GM03348 (cell line): ENCODE measurements at places on chromosomes 1 and 21.
A peak's percentile ranks its signal among the peaks of the same experiment; 100 is the strongest.

GRCh38 chr1:3192361-3192760, 123.4 kb downstream of the PRDM16 start:
- no peak for DNase-seq

DNA sequence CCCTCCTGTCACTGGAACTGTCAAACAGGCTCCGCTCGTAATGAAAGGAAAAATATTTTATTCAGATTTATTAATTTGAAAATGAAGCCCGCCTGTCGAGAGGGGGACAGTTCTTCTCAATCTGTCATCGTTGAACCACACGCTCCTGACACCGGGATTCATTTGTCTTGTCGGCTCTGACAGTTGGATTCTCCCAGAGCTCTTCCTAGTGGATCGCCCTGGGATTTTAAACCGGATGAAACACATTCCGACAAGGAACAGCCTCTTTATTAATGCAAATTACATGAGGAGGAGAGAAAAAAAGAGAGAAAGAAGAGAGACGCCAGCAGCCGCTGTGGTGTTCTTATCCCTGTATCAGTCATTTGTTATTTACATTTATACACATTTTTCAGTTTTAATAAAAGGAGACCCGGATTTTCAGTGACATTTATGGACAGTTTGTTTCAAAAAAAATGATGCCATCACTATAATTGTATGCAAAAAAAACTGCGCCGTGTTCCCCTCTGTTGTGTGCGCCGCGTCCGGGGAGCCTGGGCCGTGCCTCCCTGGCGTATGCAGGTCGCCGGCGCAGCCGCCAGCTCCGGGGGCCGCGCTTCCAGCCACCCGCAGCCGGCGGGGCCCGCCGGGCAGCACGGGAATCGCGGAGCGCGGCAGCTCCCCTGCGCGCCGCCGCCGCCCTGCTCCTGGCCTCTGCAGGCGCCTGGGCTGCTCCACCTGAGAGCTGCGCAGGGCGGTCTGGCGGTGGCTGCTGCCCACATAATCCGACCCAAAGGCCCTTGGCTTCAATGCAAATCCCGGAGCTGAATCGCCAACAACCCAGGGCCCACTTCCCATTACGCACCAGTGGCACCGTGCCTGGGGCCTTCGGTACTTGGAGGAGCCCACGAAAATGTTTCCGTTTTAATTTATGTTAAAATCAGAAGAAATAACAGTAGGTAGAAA, 237.9 kb upstream of the PBX1 start:
- peak; percentile 68 for DNase-seq

- DNase-seq: peak; percentile 60
Measured at GRCh38 chr1:33762109-33762830, 101.6 kb upstream of the HMGB4 start.

DNA sequence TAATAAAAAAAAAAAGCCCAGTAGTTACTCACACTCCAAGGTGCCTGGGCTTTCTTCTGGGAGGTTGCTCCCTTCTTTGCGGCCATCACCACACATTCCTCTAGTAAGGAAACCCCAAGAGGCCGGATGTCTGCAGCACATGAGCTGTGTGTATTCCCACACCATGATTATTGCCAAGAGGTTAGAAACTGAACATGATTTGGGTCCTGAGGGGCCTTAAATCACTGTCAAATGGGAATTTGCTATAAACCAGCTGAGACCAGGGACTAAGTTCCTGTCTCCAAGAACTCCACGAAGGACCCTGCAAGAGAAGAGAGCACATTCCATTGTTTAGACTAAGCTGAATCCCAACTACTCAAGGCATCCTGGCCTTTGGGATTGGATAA, 85.3 kb upstream of the SSX2IP start:
- no peak for DNase-seq

GRCh38 chr1:51420867-51421627, 90.7 kb upstream of the TTC39A start:
- no peak for DNase-seq

GRCh38 chr1:8712413-8713231, 104.8 kb downstream of the RERE start:
- DNase-seq: peak; percentile 62

GRCh38 chr1:61094677-61095469, 12.5 kb downstream of the NFIA start:
- no peak for DNase-seq

DNA sequence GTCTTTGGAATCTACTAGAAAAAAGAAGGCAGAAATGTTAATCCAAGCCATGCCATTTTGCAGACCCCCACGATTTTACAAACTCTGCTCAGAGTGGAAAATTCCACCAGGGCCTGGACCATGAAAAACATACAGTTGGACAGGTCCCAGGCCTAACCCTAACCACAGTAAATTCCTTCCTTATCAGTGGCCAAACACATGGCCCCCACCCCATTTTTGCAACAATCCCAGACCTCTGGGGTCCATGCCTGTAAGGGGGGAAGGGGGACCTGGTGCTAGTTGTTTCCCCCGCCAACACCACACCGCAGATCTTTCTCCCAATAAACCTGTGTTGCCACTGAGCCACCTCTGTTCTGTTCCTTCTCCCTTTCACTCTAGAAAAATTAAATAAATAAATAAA, 1352.7 kb downstream of the AMY1C start:
- no peak for DNase-seq

DNA sequence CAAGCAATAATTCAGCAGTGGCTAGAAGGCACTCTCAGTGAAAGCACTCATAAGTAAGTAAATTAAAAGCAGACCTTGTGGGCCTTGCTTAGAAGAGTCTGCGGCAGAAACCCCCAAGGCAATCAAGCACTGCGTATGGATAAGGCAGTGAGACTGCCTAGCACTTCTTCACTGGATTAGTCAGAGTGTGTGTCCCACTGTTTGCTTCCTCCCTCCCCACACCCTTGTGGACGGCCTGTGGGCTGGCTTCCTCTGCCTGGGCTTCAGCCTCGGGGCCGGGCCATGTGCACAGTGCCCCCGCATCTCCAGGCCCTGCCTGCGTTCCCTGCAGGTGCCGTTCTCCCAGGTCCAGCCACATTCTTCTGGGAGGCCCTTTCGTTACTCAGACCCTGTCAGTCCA, 23.8 kb downstream of the AGT start:
- no peak for DNase-seq

DNA sequence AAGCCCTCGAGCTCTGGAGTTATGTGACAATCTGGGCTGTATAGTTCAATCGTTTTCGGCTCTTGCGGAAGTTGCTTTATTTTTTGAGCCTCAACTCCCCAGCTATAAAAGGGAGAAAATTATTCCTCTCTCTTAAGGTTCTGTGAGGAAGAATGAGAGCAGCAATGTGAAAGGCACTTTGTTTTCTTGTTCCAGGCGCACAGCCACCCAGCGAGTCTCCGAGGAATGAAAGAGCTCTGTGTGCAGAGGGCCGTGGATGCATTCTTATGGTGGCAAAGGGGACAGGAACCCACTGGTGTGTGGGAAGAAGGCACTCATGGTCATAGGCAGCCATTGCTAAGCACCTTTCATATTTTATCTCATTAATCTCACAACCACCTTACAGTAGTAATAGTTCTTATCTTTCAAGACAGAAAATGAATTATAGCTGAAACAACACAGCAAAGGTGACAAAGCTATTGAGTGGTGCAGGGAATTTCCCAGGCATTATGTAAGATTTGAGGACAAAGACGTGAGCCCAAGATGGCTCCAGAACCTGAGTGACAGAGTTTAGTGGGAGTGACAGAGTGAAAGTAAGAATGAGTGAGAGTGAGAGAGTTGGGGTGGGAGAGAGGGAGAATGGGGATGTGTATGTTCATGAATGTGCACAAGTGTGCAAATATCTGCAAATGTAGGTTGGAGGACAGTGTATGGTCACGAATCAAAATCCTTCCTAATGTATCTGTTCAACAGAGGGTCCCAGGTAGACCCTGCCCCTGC, 9.4 kb downstream of the CYP2J2 start:
- DNase-seq: no peak

- DNase-seq: no peak
Measured at GRCh38 chr1:7529917-7530316, 241.2 kb upstream of the VAMP3 start.

GRCh38 chr1:215568299-215568692, 1.2 kb downstream of the KCTD3 start:
- DNase-seq: peak; percentile 72

DNA sequence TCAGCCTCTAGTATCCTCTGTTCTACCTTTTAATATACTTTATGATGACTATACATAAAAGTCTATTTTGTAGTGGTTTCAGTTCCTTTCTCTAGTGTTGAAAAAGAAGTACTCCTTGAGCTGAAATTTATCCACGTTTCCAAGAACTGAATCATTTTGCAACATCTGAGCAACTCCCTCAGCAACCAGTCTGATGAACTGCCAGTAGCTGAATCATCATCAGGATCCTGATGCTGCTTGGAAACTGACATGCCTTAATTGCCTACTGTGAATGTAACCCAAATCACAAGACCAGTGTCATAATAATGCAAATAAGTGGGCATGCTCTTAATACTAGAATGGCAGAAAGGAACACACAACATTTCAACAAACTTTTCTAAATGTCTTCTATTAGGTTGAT, 103.3 kb downstream of the CYYR1 start:
- peak; percentile 80 for DNase-seq

GRCh38 chr1:87853576-87854351, 525.1 kb downstream of the LMO4 start:
- DNase-seq: peak; percentile 4

GRCh38 chr1:6352138-6352563, 41.4 kb downstream of the ACOT7 start:
- DNase-seq: no peak

- DNase-seq: no peak
Measured at GRCh38 chr1:100152271-100152670, 19.3 kb downstream of the TRMT13 start.

- DNase-seq: no peak
Measured at GRCh38 chr1:207396168-207396746, 57.9 kb upstream of the CR2 start.

DNA sequence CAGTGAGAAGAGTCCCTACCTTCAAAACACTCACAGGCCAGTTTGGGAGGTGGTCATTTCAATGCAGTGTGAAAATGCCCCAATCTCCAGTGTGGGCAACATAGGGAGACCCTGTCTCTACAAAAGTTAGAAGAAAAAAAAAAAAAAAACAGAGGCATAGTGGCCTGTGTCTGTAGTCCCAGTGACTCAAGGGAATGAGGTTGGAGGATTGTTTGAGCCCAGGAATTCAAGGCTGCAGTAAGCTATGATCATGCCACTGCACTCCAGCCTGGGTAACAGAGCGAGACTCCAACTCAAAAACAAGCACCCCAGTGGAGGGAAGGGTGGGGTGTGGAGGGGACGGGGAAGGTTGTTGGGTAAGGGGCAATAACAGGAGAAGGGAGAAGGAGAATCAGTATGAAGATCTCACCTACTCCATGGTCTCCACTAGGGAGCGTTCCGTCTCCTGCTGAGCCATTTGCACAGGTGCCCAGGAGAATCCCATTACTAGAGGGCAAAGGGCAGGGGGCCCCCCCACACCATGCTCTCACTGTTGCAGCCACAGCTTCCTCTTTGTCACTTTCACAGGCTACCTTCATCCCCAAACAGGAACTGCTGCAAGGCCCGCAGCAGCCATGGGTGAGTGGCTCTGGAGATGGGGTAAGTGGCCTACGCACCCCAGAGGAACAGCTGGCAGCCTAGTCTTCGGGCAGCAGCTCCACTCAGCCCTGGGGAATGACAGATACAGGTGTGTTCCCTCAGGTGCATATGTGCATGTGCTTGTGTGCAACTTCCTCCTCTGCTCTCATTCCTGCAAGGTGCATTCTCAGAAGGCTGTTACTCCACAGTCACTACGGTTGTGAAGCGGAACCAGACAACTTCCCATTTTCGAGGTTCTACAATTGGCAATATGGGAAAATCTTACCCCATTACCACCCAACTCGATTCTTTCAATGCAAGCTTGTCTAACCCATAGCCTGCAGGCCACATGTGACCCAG, 87.9 kb upstream of the LYST start:
- DNase-seq: no peak

- no peak for DNase-seq
Measured at GRCh38 chr1:116900471-116901365, 9.0 kb upstream of the PTGFRN start.

DNA sequence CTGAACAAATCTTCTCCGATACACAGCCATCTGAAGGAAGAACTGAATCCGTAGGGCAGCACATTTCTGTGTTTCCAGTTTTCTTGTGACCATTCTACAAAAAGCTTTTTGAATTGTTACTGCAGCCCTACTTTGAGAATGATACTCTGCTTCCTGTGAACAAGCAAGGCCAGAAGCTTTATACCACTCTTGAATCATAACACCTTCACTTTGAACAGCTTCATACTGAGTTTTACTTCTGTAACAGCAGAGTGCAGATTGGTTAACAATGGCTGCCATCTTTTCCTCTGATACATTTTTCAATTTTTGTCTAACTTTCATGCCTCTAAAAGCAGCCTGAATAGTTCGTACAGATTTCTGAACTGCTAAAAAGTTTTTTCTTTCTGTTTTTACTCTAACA, 33.6 kb upstream of the F13B start:
- DNase-seq: no peak

DNA sequence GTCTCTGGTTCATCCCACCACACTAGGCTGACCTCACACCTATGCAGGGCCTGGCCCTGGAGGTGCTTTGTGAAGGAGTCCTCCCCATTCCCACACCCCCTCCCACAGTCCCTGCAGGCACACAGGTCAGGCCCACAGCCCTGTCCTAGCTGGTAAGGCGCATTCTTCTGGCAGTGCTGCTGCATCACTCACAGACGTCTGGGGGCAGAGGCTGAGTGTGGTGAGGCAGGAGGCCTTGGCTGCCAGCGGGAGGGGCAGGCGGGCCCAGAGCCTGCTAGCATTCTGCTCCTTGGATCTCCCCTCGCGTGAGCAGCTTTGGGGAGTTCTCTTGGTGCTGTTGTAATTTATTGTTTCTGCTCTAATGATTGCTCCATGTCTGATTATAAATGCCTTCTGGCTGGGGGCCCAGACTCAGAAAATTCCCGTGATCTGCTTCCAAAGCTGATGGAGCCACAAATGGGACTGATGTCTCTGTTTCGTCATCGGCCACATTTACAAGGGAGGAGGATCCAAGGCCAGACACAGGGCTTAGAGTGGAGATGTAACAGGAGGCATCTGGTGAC, 62.9 kb downstream of the TRABD2B start:
- no peak for DNase-seq

- no peak for DNase-seq
Measured at GRCh38 chr1:11807133-11807532, 1.1 kb downstream of the CLCN6 start.

- peak; percentile 90 for DNase-seq
Measured at GRCh38 chr1:223726380-223727001, 14.2 kb downstream of the CAPN2 start.

GRCh38 chr1:64569411-64569810, 99.5 kb downstream of the CACHD1 start:
- no peak for DNase-seq

DNA sequence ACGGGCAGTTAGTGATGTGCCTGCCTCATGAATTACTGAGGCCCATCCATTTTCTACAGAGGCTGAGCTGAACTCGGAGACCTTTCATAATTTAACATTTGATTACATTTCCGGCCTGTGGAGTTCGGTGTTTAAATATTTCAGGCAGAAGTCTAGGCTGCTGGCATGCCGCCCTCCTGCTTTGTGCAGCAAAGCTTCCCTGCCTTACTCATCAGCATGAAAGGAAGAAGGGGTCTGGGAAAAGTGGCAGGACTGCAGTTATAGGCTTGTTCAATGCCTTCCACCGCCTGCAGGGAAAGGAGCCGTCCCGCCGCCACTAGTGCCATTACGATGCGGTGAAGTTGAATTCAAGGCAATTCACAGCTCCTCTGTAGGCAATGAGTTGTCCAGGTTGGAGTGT, 527.9 kb downstream of the NPHP4 start:
- no peak for DNase-seq

GRCh38 chr1:165862448-165862847, 35.0 kb downstream of the UCK2 start:
- DNase-seq: no peak

- no peak for DNase-seq
Measured at GRCh38 chr1:20223551-20224419, 37.5 kb upstream of the PLA2G2C start.
